ENCODE measurements at places on chromosomes 1 and 21.

DNA sequence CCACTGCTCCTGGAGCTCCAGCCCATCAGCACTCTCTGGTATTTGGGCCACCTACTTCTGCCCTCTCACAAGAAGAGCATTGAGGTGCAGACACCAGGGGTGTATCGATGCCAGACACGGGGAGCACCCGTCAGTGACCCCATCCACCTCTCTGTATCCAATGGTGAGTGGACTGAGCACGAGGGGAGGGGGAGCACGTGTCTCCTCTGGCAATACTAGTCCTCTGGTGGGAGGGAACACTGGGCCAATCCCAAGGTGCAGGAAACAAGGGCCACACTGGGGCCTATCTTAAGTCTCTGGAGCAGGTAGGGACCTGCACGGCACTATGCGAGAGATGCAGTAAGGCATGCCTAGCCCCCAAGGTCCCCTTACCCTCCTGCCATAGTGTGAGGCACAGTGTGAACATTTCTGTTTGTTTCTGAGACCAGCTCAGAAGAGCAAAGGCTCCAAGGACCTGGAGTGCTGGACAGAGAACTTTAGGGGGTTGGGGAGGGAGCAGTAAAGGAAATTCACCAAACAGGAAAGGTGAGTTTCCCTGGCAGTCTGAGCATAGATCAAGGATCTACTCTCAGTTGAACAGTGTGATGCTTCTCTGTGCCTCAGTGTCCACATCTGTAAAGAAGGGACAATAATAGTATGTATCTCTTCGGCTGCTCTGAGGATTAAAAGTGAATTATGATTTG, 2.3 kb downstream of the FCRLB start:
- no peak overlapping the region for H3K4me3 ChIP-seq
- no peak for DNase-seq
- no peak overlapping the region for H3K27ac ChIP-seq
- H3K36me3 ChIP-seq: no peaks in the 10 kb centered on the region
- peaks cover 49% of the 10 kb centered on the region for H3K27me3 ChIP-seq
- H3K4me1 ChIP-seq: peaks cover 5% of the 10 kb centered on the region

DNA sequence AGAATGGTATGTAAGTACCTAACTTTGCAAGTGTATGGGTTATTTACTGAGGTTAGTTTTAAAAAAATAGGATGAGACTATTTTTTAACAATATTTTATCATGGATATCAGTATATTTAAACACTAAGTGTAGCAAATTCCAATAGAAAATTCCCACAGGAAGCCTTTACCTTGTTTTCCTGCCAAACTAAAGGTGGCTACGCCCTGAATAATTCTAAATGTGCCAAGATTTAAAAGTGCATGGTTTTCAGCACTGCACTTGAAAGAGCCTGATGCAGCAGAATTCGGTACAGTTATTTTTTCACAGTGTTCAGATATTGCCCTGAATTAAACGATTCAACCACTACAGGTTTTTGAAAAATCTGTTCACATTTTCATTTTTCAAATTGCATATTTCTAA, 1622.8 kb upstream of the B3GALT2 start:
- H3K36me3 ChIP-seq: peaks cover 9% of the 10 kb centered on the region
- no peaks in the 10 kb centered on the region for H3K27me3 ChIP-seq
- no peak overlapping the region for H3K4me3 ChIP-seq
- DNase-seq: no peak
- no peak overlapping the region for H3K27ac ChIP-seq

GRCh38 chr1:187626056-187626455, 797.3 kb downstream of the PLA2G4A start:
- no peak overlapping the region for H3K4me3 ChIP-seq
- peaks cover 13% of the 10 kb centered on the region for H3K36me3 ChIP-seq
- H3K4me1 ChIP-seq: peaks cover 21% of the 10 kb centered on the region
- no peaks in the 10 kb centered on the region for H3K27me3 ChIP-seq

GRCh38 chr21:34228792-34229191, 135.0 kb upstream of the KCNE2 start:
- no peak for DNase-seq
- no peaks in the 10 kb centered on the region for H3K36me3 ChIP-seq
- no peak overlapping the region for H3K4me3 ChIP-seq
- peaks cover 6% of the 10 kb centered on the region for H3K4me1 ChIP-seq

GRCh38 chr1:105793536-105794146, 1262.8 kb upstream of the PRMT6 start:
- H3K4me1 ChIP-seq: no peaks in the 10 kb centered on the region
- DNase-seq: peak; percentile 76
- no peaks in the 10 kb centered on the region for H3K36me3 ChIP-seq
- H3K27me3 ChIP-seq: no peaks in the 10 kb centered on the region
- H3K27ac ChIP-seq: no peak overlapping the region

DNA sequence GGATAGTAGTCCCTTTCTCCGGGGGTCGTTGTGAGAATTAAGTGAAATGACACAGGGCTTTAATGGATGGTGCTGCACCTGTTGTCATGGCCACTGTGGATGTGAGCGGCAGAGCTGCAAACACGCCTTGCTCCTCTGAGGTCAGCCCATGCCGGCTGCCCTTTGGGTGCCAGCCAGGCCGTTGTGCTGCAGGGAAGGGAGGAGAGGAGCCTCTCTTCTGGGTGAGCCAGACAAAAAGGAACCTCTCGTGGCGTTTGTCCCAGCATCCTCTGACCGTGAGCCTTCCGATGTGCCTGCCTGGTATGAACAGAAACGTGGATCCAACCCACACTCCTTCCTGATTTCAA, 383.0 kb upstream of the VAMP3 start:
- H3K36me3 ChIP-seq: no peaks in the 10 kb centered on the region
- H3K4me1 ChIP-seq: no peaks in the 10 kb centered on the region
- no peaks in the 10 kb centered on the region for H3K27me3 ChIP-seq
- H3K4me3 ChIP-seq: no peak overlapping the region
- no peak for DNase-seq
- H3K27ac ChIP-seq: no peak overlapping the region

- H3K4me1 ChIP-seq: peaks cover 15% of the 10 kb centered on the region
- no peaks in the 10 kb centered on the region for H3K27me3 ChIP-seq
- no peak for DNase-seq
- no peak overlapping the region for H3K4me3 ChIP-seq
Observed at GRCh38 chr1:81695741-81696140, 105.0 kb upstream of the ADGRL2 start.

DNA sequence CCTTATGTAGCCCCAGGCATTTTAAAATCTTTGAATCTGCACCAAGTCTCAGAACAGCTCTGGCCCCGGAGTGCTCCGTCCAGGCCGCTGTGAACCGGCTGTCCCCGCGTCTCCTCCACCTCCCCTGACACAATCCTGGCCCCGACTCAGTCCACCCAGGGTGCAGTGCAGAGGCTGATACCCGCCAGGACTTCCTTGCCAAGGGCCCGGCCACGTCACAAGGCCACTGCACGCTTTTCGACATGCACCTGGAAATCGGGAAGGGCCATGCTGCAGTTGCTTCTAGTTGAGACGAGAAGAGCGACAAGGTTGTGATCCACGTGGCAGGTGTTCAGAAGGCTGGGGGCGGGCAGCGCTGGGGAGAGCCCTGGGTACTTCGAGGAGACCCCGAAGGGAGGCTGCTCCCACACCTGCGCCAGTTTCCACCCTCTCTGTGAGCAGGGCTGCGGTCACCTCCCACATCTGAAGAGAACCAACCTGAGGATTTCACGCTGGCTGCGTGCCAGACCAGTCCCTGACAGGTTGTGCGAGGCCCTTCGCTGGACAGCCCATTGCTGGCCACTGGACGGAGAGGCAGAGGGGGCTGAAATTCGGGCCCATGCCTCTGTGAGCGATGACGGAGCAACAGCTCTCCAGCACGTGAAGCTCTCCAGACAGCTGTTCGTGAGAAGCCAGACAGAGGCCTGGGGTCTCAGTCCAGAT, 6.7 kb downstream of the VWA1 start:
- H3K27ac ChIP-seq: no peak overlapping the region
- H3K4me1 ChIP-seq: no peaks in the 10 kb centered on the region
- H3K27me3 ChIP-seq: no peaks in the 10 kb centered on the region
- no peaks in the 10 kb centered on the region for H3K36me3 ChIP-seq
- no peak overlapping the region for H3K4me3 ChIP-seq

DNA sequence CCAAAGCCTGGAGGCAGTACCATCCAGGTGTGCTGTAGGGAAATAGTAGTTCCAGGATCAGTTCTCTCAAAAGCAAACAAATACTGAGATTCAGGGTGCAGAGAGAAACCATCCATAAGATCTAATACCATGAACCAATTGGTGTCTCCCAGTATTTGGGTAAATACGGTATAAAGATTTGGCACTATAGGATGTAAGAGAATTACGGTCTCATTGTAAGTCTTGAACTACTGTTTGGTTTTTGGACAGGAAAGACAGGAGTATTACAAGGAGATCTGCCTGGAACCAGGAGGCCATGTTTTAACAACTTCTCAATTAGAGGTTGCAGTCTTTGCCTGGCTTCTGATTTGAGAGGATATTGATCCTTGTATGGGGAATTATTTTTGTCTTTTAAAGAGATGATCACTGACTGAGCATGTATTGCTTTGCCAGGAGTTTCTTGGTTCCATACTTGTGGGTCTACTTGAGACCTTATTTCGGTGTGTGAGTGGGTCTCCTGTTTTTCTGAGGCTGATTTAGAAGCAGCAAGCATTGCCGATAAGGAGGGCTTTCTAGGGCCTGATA, 10.2 kb downstream of the AADACL4 start:
- DNase-seq: no peak
- H3K27me3 ChIP-seq: no peaks in the 10 kb centered on the region
- no peak overlapping the region for H3K27ac ChIP-seq
- H3K4me1 ChIP-seq: no peaks in the 10 kb centered on the region
- no peaks in the 10 kb centered on the region for H3K36me3 ChIP-seq

- H3K27ac ChIP-seq: no peak overlapping the region
- no peak for DNase-seq
- no peak overlapping the region for H3K4me3 ChIP-seq
- no peaks in the 10 kb centered on the region for H3K4me1 ChIP-seq
Observed at GRCh38 chr1:231561647-231562383, 33.3 kb downstream of the TSNAX start.

DNA sequence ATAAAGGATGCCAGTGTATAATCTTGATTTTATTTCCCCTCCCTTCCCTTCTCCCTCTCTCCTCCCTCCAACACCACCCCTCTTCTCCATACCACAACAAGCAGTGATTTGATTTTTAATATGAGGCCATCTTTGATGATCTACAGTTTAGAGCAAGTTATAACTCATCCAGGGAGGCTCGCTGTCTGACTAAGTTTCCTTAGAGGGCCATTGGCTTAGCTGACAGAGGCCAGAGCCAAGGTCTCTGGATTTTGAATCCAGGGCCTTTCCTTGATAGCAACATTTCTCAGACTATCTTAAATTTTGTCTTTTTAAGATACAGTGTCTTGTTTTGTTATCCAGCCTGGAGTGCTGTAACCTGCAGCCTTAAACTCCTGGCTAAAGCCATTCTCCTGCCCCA, 431.0 kb upstream of the USP24 start:
- H3K27me3 ChIP-seq: no peaks in the 10 kb centered on the region
- no peaks in the 10 kb centered on the region for H3K36me3 ChIP-seq
- no peak overlapping the region for H3K27ac ChIP-seq
- no peak overlapping the region for H3K4me3 ChIP-seq

DNA sequence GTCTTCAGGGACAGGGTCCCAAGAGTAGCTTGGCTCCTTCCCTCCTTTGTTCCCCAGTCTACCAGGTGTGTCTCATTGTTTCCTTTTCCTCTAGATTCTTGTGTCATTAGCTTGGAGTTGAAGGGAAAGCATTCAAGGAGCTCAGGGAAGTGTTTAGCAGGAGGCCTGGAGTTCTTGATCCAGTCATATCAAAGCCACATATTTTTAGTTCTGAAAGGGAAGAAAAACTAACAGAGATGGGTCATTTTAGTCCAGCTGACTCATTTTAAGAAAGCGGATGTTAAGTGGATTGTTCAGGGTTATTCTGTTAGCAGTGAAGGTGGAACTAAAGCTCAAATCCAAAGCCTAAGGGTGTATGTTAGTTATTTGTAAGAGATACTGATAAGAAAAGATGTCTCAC, 721 bp downstream of the C1orf54 start:
- peak; percentile 9 for DNase-seq
- peak overlapping the region; percentile 51 for H3K4me3 ChIP-seq
- no peak overlapping the region for H3K27ac ChIP-seq
- H3K27me3 ChIP-seq: no peaks in the 10 kb centered on the region

GRCh38 chr1:19772053-19772452, 27.7 kb downstream of the TMCO4 start:
- no peak overlapping the region for H3K4me3 ChIP-seq
- no peaks in the 10 kb centered on the region for H3K36me3 ChIP-seq
- DNase-seq: peak; percentile 55
- H3K27me3 ChIP-seq: no peaks in the 10 kb centered on the region
- no peak overlapping the region for H3K27ac ChIP-seq

GRCh38 chr1:220927442-220927841, 48.2 kb downstream of the HLX start:
- no peaks in the 10 kb centered on the region for H3K4me1 ChIP-seq
- no peak overlapping the region for H3K27ac ChIP-seq
- no peaks in the 10 kb centered on the region for H3K36me3 ChIP-seq
- no peak overlapping the region for H3K4me3 ChIP-seq

DNA sequence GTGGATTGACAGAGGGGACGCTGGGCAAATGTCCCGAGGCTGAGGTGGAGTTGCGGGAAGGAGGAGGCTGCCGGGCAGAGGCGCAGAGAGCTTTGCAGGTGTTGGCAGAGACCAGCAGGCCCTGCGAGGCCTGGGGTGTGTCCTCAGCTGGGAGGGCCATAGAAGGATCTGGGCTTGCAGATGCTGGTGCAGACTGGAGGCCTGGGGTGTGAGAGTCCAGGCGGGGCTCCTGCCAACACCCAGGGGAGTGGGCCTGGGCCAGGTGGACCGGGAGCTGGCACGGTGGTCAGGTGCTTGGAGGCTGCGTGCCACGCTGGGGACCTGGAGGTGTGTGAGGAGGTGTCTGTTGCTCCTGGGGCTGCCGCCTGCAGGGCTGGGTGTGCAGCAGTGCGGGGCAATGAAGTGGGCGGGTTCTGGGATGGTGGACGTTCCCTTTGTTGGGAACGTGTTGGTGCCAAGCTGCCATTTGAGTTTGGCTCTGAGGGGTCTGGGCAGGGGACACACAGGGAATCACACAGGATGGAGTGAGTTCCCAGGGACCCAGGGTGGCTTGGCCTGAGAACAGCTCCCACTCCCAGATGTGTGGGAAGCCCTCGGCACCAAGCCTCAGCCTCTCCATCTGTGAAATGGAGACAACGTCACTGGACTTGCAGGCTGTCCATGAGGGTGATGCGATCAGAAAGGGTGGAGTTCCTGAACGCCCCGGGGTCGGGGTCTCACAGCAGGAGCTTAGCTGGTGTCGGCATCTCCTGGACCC, 39.9 kb upstream of the POFUT2 start:
- H3K27me3 ChIP-seq: no peaks in the 10 kb centered on the region
- H3K4me1 ChIP-seq: no peaks in the 10 kb centered on the region
- H3K4me3 ChIP-seq: no peak overlapping the region
- no peaks in the 10 kb centered on the region for H3K36me3 ChIP-seq
- DNase-seq: no peak

DNA sequence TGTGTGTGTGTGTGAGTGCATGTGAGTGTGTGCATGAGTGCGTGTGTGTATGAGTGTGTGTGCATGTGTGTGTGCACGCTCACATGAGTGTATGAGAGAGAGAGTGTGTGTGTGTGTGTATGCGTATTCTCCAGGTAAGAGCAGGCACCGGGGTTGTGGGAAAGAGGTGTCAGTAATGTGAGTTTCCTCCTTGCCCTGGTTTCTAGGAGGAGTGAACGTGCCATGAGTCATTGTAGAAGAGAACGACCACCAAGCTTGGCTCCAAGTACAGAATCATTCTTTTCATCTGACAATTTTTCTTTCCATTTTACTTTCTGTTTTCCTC, 79.1 kb downstream of the POFUT2 start:
- no peak overlapping the region for H3K4me3 ChIP-seq
- no peak for DNase-seq
- H3K4me1 ChIP-seq: no peaks in the 10 kb centered on the region
- H3K27me3 ChIP-seq: no peaks in the 10 kb centered on the region
- no peak overlapping the region for H3K27ac ChIP-seq
- no peaks in the 10 kb centered on the region for H3K36me3 ChIP-seq

- H3K27ac ChIP-seq: peak overlapping the region; percentile 62
- peaks cover 83% of the 10 kb centered on the region for H3K36me3 ChIP-seq
- H3K4me1 ChIP-seq: peaks cover 7% of the 10 kb centered on the region
- H3K27me3 ChIP-seq: no peaks in the 10 kb centered on the region
Observed at GRCh38 chr1:117093870-117094621, 27.5 kb downstream of the TRIM45 start.

Data from GM23338 (cell line).